ENCODE measurements at places on chromosomes 16 and 17.

- DNase-seq, result peak; percentile 62
These were observed 1.1 kb upstream of the PLEKHG4 start for GRCh38 chr16:67277999-67278772.

DNA sequence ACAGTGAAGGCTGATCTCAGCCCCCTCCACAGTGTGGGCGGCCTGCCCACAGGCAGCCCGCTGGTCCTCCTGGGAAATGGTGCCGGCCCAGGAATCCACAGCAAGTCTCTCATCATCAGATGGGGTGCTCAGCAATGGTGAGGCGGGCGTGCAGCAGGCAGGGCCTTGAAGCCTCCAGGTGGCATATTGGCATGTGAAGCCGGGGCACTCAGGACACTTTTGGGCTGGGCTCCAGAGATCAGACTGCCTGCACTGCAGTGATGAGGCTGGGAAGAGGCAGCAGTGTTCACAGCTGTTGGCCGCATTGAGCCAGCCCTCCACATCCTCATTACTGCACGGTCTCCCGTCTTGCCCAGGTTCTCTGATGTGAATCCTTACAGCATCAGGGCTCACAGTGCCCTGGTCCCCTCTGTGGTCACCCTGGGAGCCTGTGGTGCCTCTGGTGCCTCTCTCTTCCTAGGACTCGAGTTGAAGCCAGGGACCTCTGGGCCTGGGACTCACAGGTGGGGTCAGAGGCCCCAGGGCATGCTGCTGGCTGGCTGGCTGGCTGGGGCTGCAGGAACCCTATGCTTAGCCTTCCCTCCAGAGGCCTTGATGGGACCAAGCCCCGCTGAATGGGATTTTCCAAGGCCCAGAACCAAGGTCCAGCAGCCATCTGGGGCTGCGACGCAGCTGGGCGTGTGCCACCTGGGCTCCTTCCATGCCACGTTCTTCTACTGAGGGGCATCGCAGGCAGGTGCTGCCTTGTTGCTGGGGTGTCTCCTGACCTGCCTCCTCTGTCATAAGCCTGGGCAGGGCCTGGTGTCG is 48.6 kb downstream of the TNFRSF13B start:
- no peak for DNase-seq

- peak; percentile 92 for DNase-seq
These were observed 16.7 kb upstream of the SLC12A3 start for GRCh38 chr16:56848029-56848936.

- DNase-seq, result peak; percentile 84
These were observed 44.7 kb upstream of the LGALS9 start for GRCh38 chr17:27586203-27586721.

DNA sequence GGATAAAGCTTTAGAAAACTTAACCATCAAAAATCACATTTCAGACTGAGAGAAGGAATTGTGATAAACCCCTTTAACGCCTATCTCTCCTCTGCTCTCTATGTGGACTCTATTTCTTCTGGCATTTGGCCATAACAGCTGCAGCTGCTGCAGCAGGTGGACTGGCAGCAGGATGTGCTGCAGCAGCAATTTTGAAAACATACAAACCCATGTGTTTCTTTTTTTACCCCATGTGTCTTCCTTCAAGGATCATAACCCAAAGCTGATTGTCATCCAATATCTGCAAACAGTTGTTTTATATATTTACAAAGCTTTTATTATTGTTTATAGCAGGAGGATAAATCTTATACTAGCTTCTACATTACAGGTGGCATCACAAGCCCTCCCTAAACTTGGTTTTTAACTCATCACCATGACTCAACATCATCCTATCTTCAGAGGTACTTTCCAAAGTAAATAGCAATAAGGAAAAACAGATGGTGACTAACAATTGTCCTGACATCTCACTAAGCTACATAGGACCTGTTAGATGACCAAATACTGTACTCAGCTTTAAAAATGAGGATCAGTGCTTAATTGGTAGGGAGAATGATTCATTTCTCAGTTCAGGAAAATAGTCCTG is 14.5 kb upstream of the KRTAP9-2 start:
- DNase-seq, result peak; percentile 1

GRCh38 chr17:14302091-14302430 is 1.2 kb downstream of the HS3ST3B1 start:
- peak; percentile 59 for DNase-seq

DNA sequence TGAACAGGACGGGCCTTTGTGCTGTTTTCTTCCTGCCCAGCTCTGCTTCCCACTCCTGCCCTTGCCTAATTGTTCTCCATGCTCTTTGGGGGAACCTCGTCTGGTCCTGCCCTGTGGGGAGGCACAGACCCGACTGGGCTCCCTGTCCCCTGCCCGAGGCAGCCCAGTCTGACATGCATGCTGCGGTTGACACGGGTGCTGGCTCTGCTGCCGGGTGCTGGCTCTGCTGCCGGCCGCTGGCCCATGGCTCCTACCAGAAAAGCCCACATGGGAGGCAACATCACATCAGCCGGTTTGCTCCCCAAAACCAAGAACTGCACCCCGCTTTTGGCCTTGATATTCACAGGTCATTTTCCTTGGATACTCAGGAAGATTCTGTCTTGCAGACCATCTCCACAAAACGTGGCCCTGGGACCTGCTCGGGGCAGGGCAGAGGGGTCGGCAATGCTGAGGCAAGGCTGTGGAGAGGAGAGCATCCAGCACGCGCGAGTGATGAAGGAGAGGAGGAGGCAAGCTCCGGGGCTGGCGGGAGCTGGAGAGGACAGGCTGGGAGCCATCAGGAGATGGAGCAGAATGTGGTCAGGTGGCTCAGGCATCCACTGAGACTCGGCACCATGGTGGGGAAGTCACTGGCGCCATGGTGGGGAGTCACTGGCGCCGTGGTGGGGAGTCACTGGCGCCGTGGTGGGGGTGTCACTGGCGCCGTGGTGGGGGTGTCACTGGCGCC is 31.6 kb downstream of the RBFOX3 start:
- DNase-seq, result no peak

DNA sequence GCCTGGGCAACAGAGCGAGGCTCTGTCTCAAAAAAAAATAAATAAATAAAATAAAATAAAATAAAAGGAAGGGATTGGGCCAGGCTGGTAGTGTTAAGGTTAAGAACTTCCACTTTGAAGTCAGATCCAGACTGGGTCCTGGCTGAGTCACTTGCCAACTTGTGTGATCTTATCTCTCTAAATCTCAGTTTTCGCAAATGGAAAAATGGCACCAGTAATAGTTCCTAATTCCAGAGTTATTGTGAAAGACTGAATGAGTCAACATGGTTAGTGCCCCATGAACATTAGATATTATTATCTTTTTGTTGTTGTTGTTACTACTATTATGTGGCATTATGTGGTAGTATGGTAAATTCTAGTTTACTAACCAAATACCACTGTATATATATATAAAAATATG is 188.0 kb upstream of the AXIN2 start:
- DNase-seq, result peak; percentile 83

DNA sequence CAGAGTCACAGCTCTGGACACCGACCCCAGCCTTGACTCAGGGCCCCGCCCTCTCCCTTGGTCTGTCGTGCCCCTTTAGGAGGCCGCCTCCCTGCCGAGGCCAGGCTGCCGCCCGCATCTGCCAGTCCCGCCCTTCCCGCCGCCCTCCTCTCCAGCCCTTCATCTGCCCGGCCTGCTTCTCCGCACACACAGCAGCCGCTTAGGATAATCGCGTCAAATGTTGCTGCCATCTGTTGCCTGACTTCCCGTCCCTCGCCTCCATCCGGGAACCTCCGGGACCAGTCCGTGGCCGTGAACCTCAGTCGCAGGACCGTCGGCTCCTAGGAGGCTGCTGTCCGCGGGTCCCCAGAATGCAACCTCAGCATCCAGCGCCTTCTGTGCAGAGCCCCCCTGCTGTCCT is 11.9 kb downstream of the GSE1 start:
- no peak for DNase-seq

GRCh38 chr16:72426386-72426785 is 254.4 kb upstream of the PMFBP1 start:
- DNase-seq, result no peak

DNA sequence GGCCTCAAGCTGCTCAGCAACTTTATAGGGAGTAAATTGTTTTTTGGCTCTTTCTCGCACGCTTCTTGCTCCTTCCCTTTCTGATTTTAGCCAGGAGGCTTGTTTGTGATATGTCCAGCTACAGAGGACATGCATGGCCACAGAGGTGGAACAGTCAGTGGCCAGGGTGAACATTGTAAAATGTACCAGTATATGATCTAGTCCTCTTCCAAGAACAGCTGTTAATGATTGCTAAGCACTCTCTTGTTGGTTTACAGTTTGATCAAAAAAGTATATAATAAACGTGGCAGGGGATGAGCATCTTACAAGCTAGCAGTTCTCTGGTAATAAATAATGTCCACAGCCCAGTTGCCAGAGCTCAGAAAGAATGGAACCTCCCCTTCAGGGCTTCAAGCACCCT is 461.7 kb upstream of the DYNLRB2 start:
- no peak for DNase-seq

GRCh38 chr17:77210331-77210730 is 69.6 kb downstream of the SEC14L1 start:
- no peak for DNase-seq

DNA sequence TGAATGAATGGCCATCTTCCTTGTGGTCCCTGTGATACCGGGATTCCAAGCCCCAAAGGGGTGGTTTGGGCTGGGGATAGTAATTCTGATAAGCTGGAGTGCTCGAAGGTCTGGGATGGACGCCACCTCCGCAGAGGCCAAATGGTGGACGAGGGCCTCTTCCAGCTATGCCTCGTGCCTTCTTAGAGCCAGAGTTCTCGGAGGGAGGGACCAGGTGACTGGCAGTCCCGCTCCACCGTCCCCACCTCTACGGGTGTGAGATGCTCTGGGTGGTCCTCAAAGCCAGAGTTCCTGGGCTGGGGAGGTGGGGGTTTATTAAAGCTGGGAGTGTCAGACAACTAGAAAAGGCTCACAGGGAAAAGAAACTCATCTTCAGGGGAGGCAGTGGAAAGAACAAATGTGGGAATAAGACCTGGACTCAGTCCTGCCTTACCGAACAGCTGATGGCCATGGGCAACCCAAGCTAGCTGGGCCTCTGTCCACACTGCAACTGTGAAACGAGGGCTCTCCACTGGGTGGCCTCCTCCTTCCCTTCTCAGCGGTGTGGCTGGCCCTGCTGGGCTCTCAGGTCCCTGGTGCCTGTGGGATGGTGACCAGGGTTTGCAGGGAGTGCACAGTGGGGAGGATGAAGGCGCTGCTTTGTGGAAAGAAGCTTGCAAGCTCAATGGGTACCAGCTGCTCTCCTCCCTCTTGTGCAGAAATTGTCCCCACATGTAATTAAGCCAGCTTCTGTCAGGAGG is 75.2 kb downstream of the N4BP1 start:
- no peak for DNase-seq

- DNase-seq, result no peak
These were observed 88.7 kb upstream of the CCL2 start for GRCh38 chr17:34166352-34166751.

DNA sequence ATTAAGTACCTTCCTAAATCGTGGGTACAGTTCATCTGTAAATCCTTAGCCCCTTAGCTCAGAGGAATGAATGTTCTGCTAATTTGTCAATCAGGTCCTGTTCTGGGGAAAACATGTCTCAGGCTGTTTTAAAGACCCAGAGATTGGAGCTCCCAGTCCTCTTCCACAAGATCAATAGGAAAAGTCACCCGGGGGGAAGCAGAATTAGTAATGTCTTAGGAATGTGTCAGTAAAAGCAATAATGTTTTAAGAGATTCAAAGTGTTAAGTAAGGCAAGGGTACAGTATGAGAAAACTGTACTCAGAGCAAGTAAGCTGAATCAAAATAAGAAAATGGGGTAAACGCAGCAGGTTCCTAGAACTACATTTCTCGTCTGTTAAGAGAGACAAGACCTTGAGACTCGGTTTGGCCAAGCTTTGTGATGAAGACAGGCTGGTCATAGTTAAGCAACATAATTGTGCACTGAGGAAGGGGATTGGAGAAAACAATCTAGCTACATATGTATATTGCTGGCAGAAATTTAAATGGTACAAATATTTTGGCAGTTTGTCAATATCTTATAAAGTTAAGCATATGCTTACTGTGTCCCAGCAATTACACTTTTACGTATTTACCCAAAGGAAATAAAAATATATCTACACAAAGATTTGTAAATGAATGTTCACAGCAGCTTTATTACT is 192.9 kb upstream of the C17orf78 start:
- DNase-seq, result no peak

DNA sequence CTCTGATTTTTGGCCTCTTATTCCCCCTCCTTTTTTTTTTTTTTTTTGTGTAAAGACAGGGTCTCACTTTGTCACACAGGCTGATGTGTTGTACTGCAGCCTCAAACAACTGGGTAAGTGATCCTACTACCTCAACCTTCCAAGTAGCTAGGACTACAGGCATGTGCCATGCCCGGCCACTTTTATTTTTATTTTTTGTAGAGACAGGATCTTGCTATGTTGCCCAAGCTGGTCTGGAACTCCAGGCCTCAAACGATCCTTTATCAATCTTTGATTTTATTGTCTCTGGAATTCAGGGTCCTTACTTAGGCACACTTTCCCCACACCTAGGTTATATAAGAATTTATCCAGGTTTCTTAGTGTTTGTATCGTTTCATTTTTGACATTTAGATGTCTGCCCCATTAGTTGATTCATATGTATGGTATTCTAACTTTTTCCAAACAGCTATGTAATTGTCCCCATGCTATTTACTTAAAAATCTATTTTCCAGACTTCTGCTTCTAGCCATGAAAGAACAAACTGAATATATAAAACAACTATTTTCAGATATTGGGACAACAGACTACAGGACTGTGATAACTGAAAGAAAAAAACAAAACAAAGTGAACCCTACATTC is 13.9 kb downstream of the CMC2 start:
- DNase-seq, result no peak

- DNase-seq, result no peak
These were observed 8.3 kb downstream of the TAT start for GRCh38 chr16:71568551-71568950.

GRCh38 chr17:64354824-64355535 is 35.7 kb downstream of the PECAM1 start:
- peak; percentile 19 for DNase-seq

GRCh38 chr17:82217120-82217529 is 4.5 kb upstream of the CCDC57 start:
- peak; percentile 35 for DNase-seq

- no peak for DNase-seq
These were observed 2.8 kb downstream of the AANAT start for GRCh38 chr17:76469991-76470739.

- DNase-seq, result no peak
These were observed 6.3 kb downstream of the TERF2IP start for GRCh38 chr16:75653922-75654321.

DNA sequence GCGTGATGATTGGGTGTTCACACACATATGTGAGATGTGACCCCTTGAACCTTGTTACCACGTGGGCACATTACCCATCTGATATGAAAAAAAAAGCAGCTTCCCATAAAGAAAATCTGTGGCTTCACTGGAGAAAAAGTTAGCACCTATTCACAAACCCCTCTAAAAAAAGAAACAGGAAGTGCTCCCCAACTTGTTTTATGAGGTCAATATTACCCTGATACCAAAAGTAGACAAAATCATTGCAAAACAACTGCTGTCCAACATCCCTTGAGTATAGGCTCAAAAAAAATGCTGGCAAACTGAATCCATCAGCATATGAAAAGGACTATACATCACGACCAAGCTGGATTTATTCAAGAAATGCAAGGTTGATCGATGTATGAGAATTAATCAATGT is 99.7 kb upstream of the RBL2 start:
- no peak for DNase-seq

- DNase-seq, result peak; percentile 15
These were observed 18.1 kb downstream of the TMC7 start for GRCh38 chr16:19001788-19002187.
